GM10248 (cell line): ENCODE measurements at places on chromosomes 12 and 14.

DNA sequence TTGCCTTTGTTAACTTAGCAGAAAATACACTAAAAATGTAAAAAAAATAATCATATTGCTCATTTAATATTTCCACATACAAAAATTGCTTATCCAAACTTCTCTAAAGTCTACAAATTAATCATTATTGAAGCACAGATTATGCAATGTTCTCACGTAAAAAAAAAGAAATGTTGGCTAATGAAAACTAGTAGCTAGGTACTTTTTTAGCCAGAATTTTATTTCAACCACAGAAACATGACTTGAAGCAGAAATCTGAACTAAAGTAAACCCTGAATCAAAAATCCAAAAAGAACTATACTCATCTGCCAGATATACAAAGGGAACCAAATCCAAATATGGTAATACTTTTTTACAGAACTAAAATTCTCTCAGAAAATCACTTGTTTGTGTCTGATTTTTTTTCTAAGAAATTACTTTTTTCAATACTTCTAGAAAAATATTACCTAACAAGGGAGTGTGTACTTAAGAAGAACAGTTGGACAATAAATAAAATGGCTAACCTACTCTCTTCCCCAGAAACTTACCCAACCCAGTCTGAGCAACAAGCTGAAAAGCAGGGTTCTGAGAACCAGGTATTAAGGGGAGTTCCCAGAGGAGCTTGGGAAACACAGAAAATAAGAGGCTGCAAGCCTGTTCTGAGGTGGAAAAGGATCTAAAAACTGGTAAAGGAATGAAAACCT is 78.4 kb upstream of the RAP1B start:
- DNase-seq = no peak

DNA sequence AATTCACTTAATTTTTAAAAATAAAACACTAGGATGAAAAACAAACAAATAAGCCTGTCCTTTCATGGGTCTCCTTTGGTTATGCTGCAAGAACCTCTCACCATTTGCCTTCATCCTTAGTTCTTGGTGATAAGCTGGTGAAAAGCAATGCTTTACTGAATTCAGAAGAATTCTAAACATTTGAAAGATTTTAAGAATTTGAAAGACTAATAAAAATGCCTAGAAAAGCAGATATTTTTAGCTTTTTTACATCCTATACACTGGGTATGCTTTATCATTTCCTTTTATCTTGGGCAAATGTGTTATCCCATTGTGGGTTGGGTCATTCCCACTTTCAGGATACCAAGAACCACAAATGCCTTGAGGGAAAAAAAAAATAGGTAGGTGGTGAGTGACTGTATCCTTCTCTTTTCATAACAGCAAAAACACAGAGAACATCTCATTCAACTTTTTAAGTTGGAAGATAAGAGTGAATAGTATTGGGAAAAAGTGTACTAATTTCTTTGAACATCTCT is 197.1 kb upstream of the ABCD2 start:
- DNase-seq = no peak

DNA sequence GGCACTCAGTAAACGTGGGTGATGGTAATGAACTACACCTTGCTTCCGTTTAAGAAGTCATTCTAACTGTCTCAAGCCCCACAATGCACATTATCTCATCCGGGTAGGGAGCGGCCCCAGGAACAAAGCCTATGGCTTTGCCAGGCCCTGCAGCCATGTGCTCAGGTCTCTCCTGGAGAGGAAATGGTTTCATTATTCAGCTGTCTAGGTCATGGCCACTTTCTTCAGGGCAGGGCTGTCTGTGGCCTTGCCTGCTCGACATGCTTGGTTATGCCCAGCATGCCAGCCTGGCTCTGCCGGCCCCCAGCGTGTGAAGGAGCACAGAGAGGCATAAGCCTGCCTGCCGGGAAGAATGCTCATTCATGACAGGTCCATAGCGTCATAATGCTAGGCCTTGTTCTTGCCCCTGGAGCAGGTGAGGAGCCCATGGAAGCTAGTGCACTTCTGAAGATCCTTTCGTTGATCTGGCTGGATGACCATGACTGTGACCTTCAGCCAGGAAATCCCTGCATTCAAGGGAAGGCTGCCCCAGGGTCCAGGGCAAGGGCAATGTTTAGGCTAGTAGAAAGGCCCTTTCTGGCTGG is 26.3 kb upstream of the FOS start:
- DNase-seq = no peak

DNA sequence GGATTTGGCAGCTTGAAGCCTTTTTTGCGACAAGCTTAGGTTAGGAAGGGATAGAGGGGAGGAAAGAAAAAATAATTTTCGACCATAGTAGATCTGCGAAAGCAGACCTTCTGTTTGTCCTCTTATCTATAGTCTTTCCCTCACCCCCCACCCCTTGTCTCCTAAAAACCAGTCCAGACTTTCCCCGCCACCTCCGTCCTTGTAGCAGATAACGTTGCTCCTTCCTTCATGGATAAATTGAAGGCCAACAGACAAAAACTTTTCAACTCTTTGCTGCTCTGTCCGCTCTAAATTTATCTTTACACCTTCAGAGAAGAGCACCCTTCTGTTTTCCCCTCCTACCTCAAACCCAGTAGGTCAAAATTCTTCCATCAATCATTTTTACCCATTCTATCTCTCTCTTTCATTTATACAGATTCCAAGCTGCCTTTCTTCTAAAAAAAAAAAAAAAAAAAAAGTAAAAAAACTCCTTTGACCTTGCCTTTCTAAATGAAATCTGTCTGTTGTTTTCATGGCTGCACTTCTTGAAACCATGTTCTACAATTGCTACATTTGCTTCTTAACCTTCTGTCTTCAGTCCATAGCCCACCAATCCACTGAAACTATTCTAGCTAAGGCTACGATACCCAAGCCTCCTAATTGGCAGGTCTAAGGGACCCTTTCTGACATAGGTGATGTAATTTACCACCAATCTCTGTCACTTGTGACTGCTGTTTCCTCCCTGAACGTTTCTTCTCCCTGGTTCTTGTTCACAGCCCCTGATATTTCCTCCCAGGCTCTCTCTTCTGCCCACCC is 11.1 kb upstream of the NEMF start:
- DNase-seq = peak; percentile 28

DNA sequence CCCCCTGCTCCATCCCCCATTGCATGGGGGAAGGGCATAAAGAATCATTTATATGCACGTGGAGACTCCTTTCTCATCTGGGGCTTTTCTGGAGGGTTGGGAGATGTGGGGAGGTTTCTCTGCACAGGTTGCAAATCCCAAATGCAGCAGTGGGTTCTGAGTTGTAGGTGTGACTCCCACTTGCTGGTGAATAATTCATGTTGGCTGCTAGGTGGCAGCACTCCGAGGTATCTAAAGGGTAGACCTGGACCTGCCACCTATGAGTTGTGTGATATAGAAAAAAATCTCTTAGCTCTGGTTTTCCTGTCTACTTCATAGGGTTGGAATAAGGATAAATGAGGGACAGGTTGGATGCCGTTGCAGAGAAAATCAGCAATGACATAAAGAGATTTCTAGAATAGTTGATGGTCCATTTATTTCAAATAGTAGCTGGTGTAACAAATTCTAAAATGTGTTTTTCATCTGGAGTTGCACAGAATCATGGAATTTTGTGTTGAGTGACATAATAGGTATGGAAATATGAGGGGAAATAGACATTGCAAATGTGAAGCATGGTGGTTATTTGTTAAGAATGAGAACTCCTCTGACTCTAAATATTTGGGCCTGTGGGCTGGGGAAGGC is 4.6 kb downstream of the MARCHF9 start:
- no peak for DNase-seq

- no peak for DNase-seq
Measured at GRCh38 chr14:94081386-94081820, 293 bp downstream of the IFI27L1 start.

- no peak for DNase-seq
Measured at GRCh38 chr14:102506626-102506925, 3.0 kb downstream of the ANKRD9 start.

- DNase-seq = no peak
Measured at GRCh38 chr14:77036484-77037214, 8.1 kb upstream of the IRF2BPL start.

DNA sequence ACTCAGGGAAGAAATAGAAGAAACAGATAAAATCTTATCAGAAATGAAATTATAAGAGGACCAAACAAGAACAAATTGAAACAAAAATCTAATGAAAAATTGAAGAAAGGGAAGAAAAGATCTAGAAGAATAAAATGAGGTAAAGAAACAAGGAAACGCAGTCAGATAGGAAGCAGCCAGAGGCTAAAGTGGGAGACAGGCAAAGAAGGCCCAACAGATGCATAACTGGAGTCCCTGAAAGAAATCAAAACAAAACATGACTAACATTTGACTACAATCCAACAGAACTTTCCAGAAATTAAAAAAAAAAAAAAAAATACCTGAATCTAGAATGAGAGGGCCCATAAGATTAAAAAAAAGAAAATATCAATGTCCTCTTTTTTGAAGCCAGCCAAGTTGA is 65.6 kb downstream of the AMN start:
- no peak for DNase-seq

- DNase-seq = no peak
Measured at GRCh38 chr12:120843472-120843871, 60.7 kb downstream of the SPPL3 start.
